ENCODE measurements at places on chromosomes 5 and 9.

GRCh38 chr9:38431116-38431515, 6.9 kb upstream of the IGFBPL1 start:
- peaks cover 32% of the 10 kb centered on the region for H3K27me3 ChIP-seq
- H3K4me1 ChIP-seq, result peaks cover 14% of the 10 kb centered on the region
- no peak overlapping the region for H3K27ac ChIP-seq
- H3K4me3 ChIP-seq, result no peak overlapping the region
- no peak for DNase-seq

DNA sequence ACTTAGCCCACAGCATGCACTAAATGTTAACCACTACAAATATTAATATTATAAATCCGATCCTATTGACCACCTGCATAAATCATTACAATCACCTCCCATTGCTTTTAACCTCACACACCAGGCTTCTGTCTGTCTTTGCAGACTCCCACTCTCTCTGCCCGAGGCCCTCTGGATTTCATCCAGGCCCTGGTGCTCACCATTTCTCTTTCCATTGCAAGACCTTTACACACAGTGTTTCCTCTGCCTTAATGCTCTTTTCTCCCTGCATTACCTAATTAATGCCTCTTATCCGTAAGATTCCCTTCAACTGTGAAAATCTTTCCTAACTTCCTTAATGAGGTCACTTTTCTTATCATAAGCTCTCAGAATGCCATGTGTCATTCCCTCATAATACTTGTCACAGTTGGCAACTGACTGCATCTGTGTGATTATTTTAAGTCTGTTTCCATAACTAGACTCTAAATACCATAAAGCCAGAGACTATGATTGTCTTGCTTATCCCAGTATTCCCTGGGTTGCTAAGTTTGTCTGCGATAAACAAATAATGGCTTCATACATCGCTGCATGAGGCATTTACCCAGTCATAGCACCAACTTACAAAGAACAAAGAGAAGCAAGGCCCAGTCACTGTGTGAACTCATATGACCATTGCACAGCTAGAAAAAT, 155.1 kb downstream of the CCDC192 start:
- peaks cover 6% of the 10 kb centered on the region for H3K27me3 ChIP-seq
- no peak overlapping the region for H3K27ac ChIP-seq
- no peaks in the 10 kb centered on the region for H3K4me1 ChIP-seq
- H3K36me3 ChIP-seq, result no peaks in the 10 kb centered on the region
- H3K4me3 ChIP-seq, result no peak overlapping the region
- DNase-seq, result no peak

GRCh38 chr5:139666551-139666950, 18.4 kb downstream of the CXXC5 start:
- peak overlapping the region; percentile 83 for H3K4me3 ChIP-seq
- peaks cover 36% of the 10 kb centered on the region for H3K36me3 ChIP-seq
- peaks cover 98% of the 10 kb centered on the region for H3K4me1 ChIP-seq

- DNase-seq, result no peak
- H3K27ac ChIP-seq, result peak overlapping the region; percentile 37
- no peaks in the 10 kb centered on the region for H3K27me3 ChIP-seq
- H3K4me1 ChIP-seq, result peaks cover 13% of the 10 kb centered on the region
- H3K36me3 ChIP-seq, result peaks cover 40% of the 10 kb centered on the region
Observed at GRCh38 chr9:37271679-37272078, 150.8 kb upstream of the GRHPR start.

DNA sequence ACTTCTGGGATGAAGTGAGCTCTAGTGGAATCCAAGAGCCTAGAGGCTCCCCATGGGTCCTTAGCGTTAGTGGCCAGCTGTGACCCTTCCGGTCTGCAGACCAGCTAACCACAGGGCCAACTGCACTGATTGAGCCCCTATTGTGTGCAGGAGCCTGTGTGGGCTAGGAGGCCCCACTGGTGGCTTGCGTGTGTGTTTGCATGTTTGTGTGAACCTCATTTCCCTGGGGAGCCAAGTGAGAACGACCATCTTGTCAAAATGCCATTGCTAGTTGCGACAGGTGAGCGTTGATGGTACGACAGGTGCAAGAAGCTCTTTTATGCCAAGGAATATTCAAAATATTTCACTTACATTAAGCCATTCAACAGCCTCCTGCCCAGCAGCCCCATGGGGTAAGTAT, 44.1 kb upstream of the ANKRD33B start:
- H3K36me3 ChIP-seq, result peaks cover 8% of the 10 kb centered on the region
- no peak overlapping the region for H3K27ac ChIP-seq
- no peaks in the 10 kb centered on the region for H3K27me3 ChIP-seq
- no peak overlapping the region for H3K4me3 ChIP-seq
- DNase-seq, result no peak
